ENCODE measurements at places on chromosomes 12 and 14.
A peak's percentile ranks its signal among the peaks of the same experiment; 100 is the strongest.

GRCh38 chr14:70886421-70887206 is 20.6 kb upstream of the PCNX1 start:
- DNase-seq, result no peak

GRCh38 chr14:83300476-83301064 is 1766.9 kb upstream of the SEL1L start:
- DNase-seq, result peak; percentile 60

DNA sequence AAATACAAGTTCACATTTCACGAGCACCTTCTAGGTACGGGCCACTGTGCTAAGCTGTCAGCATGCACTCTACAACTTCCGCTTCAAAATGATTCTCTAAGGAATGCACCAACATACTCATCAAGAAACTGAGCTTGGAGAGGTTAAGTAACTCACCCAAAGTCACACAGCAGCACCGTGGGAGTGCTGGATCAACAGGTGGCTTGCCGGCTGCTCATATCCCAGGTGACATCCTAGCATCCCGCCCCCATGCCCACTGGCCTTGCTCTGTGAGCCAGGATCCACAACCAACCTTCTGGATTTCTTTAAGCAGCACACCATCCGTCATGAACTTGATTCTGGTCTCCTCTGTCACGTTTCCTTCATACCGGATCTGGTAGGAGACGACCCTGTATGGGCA is 16.7 kb downstream of the DHX37 start:
- DNase-seq, result no peak

DNA sequence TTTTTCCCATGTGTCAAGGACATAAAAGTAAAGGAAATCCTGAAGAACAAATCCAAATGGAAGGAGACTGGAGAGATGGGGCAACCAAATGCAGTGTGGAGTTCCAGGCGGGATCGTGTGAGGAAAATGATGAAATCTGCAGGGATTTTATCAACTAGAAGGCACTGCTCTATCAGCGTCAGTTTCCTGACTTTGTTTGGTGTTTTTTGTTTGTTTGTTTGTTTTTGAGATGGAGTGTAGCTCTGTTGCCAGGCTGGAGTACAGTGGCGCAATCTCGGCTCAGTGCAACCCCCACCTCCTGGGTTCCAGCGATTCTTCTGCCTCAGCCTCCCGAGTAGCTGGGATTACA is 43.3 kb upstream of the GPR132 start:
- no peak for DNase-seq

DNA sequence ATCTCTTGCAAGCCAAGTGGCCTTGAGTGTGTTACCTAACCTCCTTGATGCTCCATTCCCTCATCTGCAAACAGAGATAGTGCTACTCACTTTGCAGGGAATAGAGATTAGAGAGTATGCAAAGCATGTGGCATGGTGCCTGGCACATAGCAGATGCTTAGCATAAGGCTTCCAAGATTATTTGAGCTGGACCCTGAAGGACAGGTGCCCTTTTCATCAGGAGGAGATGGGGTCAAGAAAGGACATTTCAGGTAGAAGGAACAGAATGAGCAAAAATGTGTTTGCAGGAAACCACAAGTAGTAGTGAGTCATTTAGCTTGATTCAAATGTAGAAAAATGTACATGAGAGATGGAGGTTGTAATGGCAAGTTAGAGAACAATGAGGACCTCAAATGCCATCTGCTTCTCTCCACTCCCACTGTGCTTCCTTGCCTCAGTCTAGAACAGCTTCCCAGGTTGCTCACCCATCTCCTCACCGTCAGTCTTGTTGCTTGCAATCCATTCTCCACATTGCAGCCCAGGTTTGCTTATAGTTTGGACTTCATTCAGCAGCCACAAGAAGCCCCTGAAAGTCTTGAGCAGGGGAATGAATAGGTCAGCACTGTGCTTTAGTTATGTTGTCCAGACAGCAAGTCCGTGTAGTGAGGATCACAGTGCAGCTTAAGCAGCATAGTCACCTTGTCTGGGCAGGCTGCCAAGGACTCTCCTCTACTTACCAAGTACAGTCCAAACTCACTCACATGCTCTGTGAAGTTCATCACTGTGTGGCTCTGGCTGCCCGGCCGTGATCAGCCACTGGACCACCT is 536.3 kb upstream of the CCDC196 start:
- DNase-seq, result no peak

DNA sequence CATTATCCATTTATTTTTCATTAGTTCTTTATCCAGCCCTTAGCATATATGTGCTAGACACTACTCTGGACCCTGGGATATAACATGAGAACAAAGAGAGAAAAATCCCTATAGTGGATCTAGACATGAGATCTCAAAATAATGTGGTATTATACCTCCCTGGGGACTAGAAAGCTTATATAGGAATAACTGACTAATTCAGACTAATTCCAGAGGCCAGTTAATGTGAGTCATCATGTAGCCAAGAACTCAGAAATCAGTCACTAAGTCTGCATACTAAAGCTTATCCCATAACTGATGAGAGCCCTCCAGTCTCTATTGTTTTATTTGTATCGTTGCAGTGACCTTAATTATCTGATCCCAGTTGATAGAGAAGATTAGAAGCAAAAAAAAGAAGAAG is 267.1 kb upstream of the RGS6 start:
- DNase-seq, result no peak

DNA sequence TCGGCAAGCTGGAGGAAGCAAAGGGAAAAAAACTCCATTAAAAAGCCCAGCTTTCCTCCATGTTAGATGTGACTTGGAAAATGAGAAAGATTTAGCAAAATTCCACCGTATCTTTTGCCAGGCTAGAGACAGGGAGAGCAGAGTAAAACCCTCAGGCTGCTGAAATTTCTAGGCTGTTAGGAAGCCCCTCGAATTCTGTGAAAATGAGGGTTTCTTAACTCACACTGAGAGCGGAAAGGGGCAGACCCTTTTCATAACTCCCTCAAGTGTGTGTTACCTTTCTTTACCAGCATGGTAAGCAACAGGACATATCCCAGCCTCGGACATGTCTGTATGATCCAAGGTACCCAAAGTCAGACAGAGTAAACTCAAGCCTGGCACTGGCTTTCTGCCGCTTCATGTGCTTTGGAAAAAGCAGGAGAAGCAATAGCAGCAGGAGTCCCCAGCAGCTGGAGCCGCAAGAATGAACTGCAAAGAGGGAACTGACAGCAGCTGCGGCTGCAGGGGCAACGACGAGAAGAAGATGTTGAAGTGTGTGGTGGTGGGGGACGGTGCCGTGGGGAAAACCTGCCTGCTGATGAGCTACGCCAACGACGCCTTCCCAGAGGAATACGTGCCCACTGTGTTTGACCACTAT is at the start of gene RHOJ:
Gene RHOJ, plus strand, starts transcription at position 37 of the 637 bp plus-strand sequence. Its CDS starts 427 bp downstream, at position 464.
- peak; percentile 67 for DNase-seq

GRCh38 chr14:90061685-90062126 is at the start of gene KCNK13:
TSS of gene KCNK13 (plus strand) at chr14:90061994. CDS start at chr14:90062206, 212 bp downstream.
- DNase-seq, result peak; percentile 40

- no peak for DNase-seq
These were observed 66.5 kb downstream of the ANO6 start for GRCh38 chr12:45282411-45282810.

DNA sequence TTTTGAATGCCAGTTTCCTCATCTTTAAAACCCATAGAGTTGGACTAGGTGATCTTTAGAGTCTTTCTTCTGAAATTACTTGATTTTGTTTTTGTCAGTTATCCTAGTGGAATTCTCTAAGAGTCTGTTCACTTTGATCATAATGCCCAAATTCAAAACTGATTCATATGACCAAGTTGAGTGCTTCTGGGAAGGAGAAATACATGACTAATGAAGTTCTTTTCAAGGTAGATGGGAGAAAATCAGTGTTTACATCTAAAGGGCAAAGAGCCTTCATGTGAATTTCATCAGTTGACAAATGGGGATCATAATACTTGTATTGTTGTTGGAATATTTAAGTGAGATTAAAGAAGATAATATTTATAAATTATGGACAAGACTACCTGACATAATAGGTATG is 53.2 kb downstream of the ERC1 start:
- no peak for DNase-seq

GRCh38 chr12:24560831-24561271 is 388.1 kb downstream of the BCAT1 start:
- DNase-seq, result no peak

GRCh38 chr14:51020024-51020710 is 74.7 kb downstream of the TRIM9 start:
- DNase-seq, result no peak

GRCh38 chr14:100403802-100404365 is 80.7 kb downstream of the SLC25A47 start:
- DNase-seq, result no peak
